ENCODE measurements at places on chromosomes 3 and 15. TPM values are rescaled to one million over a fixed set of nuclear protein-coding genes. Genes with fewer than 3 reads are reported as not detected.

GRCh38 chr15:51089699-51090453 is 4.8 kb downstream of the TNFAIP8L3 start:
- H3K27ac ChIP-seq: no peak overlapping the region
- H3K4me1 ChIP-seq: peaks cover 11% of the 10 kb centered on the region
- no peak overlapping the region for H3K4me3 ChIP-seq
- H3K27me3 ChIP-seq: peaks cover 25% of the 10 kb centered on the region

GRCh38 chr3:123406598-123406997 is 42.3 kb downstream of the ADCY5 start:
- no peak overlapping the region for H3K4me3 ChIP-seq
- H3K27ac ChIP-seq: no peak overlapping the region
- no peaks in the 10 kb centered on the region for H3K4me1 ChIP-seq
- no peaks in the 10 kb centered on the region for H3K36me3 ChIP-seq
- no peak for DNase-seq
- no peaks in the 10 kb centered on the region for H3K27me3 ChIP-seq

DNA sequence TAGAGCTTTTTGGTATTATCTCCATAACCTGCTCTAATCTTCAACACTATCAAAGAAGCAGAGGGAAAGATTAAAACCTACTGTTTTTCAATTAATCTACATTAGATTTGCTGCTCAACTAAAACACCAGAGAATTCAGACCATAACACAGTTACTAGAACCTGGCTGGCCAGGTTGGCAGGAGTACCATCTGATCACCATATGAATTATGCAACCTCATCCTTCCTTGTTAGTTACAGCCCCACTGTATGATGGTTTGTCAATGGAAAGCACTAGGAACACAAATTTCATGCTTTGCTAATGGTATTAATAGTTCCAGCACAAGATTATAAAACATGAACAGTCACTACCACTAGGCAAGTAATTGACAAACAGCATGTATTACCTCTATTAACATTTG is 5.8 kb downstream of the NPHP3 start:
- H3K4me1 ChIP-seq: peaks cover 15% of the 10 kb centered on the region
- H3K36me3 ChIP-seq: peaks cover 47% of the 10 kb centered on the region
- no peak overlapping the region for H3K27ac ChIP-seq
- no peak for DNase-seq

DNA sequence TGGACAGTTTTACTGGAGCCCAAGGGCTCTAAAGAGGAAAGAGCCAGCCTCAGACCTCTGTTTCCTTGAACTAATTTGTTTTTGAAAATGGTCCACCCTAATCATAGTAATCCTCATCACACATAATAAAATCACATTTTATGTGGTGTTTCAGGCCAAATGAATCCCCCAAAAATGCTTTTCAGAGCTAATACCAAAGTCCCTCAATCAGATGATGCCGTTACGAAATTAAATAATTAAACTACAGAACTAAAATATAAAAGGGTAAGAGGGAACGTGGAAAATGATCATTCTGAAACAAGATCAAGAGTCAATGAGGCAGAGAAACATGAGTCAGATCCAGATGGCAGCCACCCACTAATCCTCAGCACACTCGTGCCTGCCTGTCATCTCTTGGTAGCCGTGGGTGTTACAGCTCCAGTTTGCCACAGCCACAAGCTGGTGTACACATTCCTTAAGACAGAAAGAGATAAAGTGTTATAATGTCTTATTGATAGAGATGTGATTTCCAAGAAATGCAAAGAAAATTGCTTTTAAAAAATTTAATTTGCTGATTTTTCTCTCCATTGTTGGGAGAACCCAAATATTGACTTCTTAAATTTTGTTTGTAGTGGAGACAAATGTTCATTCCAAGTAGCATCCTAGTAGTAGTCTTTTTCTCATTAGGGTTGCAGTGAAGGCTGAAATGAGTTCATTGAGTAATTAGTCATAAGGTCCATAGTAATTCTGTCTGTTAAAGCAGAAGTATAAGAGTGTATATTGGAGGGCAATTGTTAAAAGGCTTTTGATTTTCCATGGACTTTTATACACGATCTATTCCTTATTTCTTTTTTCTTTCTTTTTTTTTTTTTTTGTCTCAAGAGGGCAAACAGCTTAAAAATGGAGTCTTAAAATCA is 104.2 kb downstream of the AGBL1 start:
- H3K36me3 ChIP-seq: no peaks in the 10 kb centered on the region
- no peak for DNase-seq
- H3K27me3 ChIP-seq: peaks cover 14% of the 10 kb centered on the region
- no peak overlapping the region for H3K27ac ChIP-seq

DNA sequence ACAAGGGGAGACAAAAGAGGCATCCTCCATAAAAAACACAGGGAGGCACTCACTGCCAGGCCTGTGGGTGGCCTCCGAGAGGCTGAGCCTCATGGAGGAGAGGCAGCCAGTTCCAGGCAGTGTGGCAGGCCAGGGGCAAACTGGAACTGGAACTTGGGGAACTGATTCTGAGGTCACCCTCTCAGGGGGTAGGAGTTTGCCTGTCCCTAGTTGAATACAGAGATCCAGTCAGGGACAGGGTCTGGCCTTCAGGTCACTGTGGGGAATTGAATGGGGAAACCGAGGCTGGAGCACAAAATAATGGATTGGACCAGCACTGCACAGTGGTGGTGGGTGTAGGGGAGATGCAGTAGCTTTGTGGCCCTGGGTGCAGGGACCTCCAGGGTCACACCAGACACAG is 58.7 kb downstream of the TPRA1 start:
- peaks cover 2% of the 10 kb centered on the region for H3K27me3 ChIP-seq
- H3K36me3 ChIP-seq: no peaks in the 10 kb centered on the region
- H3K4me1 ChIP-seq: no peaks in the 10 kb centered on the region
- H3K4me3 ChIP-seq: no peak overlapping the region

DNA sequence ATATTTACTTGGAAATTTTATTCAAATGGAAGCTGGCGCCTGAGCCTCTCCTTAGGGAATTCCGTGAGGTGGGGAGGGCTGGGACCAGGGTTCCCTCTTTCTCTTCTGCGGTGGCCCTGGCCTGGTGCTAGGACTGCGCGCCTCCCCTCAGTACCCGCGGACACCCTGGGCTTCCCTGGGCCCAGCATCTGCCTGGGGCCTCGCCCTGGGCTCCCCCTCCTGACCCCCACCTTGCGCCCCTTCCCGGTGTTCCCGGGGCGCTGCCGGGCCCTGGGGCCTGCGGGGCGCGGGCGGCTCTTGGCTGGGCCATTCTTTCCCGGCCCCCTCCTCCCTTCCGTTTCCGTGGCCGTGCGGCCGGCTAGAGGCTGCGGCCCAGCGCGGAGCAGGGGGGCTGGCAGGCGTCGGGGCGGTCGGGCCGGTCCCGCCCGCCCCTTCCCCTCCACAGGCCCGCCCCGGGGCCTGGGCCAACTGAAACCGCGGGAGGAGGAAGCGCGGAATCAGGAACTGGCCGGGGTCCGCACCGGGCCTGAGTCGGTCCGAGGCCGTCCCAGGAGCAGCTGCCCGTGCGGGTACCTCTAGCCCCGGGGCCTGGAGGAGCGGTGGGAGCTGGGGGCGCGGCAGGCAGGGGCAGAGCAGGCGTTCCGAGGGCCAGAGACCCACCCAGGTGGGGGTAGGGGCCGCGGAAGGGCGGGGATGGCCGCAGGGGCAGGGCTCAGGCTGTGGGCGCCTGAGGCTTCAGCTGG is at the start of gene FES:
Gene FES (plus strand): TSS at position 529 of the 743 bp plus-strand sequence. CDS start 542 bp downstream, outside the sequence.
- no peak within 1 kb of the TSS for H3K27ac ChIP-seq
- H3K4me3 ChIP-seq: peak within 1 kb of the TSS; percentile 42
- H3K27me3 ChIP-seq: peaks cover 5% of the 10 kb centered on the region
- H3K36me3 ChIP-seq: peaks cover 26% of the 10 kb centered on the region
- H3K4me1 ChIP-seq: peaks cover 26% of the 10 kb centered on the region

DNA sequence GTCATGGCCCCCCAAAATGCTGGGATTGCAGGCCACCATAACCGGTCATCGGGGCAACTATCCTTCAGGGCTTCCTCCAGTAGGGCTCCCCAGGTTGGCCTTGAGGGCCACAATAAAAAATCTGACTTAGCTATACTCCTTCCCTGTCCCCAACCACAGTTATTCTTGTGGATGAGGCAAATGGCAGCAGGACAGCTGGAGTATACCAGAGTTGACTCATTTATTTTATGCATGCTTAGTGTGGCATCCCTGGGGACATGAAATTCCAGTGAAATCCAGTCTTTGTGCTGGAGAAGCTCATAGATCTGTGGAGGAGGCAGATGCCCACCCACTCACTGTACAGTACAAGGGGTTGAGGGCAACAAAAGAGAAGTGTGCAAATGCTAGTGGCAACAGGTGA is 109.5 kb downstream of the RORA start:
- no peaks in the 10 kb centered on the region for H3K27me3 ChIP-seq
- no peak for DNase-seq
- no peak overlapping the region for H3K27ac ChIP-seq
- H3K36me3 ChIP-seq: no peaks in the 10 kb centered on the region
- no peaks in the 10 kb centered on the region for H3K4me1 ChIP-seq

DNA sequence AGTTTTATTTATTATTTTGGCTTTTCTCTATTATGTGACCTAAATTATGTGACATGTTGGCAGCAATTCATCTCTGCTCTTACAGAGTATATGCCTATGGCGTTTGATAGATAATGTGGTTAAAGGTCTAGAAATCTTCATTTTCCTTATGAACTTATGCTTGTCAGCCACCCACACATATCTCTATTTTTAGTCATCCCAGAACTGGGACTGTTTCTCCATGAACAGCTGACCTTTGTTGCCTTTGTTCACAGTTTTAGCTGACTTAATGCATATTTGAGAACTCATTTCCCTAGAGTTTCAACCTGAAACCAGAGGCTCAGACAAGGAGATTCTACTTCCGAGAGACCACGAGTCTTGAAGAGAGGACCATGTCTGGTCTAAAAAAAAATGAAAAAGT is 176.5 kb downstream of the RAP2B start:
- no peaks in the 10 kb centered on the region for H3K4me1 ChIP-seq
- DNase-seq: no peak
- no peak overlapping the region for H3K27ac ChIP-seq
- no peak overlapping the region for H3K4me3 ChIP-seq

DNA sequence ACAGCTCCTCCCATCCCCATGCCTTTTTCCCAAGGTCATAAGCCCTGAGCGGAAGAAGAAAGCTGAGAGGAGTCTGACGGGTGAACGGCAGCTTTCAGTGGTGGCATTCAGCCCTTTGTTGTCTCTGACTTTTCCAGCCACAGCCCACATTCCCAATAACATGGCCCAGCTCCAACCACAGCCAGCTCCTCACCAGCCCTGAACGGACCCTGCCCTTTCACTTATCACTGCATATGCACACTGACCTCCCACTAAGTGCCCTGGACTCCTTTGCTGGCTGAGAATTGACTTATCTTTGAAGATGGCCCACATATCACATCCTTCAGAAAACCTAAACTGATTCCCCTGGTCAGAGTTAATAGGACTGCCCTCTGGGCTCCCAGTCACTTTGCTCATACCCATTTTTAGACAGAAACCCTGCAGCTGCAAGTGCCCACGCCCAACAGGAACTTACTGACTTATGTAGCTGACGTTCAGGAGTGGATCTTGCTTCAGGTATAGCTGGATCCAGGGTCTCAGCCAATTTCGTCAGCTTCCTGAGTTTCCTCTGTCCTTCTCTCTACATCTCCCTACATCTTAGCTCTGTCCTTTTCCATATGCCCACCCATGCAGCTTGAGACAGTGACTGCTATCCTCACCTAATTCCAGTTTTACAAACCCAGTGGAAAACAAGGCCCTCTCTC is 348.5 kb upstream of the PROK2 start:
- H3K27ac ChIP-seq: no peak overlapping the region
- H3K4me1 ChIP-seq: peaks cover 4% of the 10 kb centered on the region
- no peaks in the 10 kb centered on the region for H3K36me3 ChIP-seq
- H3K27me3 ChIP-seq: no peaks in the 10 kb centered on the region
- DNase-seq: no peak
- no peak overlapping the region for H3K4me3 ChIP-seq

DNA sequence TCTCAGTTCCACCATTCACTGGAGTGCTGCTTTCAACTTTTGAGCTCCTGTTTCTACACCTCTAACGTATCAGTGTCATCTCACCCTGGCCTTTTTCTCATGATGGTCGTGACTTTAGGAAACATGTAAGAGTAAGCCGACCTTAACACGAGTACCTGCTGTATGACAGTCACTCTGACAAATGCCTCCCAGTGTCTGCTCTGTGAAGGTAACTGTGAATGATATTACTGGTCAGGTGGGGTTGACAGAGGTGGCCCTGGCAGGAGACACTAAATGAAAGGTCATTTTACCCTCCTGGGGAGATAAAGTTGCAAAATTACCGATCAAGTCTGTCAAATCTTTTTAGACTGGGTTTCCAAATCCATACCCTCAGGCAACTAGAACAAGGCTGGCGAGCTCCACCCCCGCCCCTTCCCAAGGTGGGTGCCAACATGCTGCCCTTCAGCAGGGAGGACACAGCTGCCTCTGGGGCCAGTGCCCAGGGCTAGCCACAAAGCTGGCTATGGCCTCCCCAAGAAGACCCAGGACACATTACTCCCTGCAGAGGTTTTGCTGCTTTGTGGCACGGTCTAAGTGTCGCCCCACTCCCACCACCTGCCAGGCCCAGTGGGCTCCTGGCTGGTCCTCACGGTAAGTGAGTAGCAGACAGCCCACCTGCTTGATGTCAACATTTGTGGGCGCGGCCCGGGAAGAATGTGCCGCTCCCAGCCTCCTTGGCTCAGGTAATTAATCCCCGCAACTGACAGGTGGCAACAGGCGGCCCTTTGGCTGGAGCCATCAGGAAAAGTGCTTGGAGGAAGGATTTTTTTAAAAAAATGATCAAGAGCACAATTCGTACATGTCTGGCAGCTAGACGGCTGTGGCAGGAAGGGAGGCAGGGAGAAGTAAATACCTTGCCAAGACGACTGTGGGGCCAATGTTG is 211.8 kb downstream of the TP63 start:
- H3K36me3 ChIP-seq: no peaks in the 10 kb centered on the region
- H3K27ac ChIP-seq: no peak overlapping the region
- H3K4me1 ChIP-seq: no peaks in the 10 kb centered on the region
- H3K27me3 ChIP-seq: no peaks in the 10 kb centered on the region

DNA sequence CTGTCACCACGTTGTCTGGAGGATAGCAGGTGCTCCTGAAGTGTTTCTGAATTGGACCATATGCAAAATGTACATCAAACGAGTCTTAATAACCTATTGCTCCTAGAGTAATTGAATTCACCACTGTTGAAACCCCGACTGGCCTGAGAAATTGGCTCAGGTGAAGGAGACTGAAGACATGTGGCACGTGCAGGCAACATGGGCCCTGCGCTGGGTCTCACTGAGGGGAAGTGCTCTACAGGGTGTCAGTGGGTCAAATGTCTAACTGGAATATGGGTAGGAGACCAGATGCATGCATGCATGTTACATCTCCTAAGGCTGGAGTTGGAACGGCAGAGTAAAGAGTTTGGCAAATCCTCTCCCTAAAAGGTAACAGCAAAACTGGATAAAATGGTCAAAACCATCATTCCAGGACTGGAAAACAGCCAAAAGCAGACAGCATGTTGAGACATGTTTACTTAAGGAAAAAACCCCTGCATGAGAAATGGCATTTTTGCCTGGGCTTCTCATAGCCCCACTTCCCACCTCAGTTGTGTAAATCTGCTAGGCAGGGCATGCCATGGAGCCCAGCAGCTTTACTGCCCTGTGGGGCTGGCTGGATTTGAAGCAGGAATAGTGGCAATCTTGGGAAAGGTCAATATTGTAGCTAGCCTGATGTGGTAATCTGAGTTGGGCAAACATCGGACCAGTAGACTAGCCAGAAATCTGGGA is 131.3 kb downstream of the TJP1 start:
- H3K4me3 ChIP-seq: no peak overlapping the region
- H3K4me1 ChIP-seq: no peaks in the 10 kb centered on the region
- H3K27me3 ChIP-seq: no peaks in the 10 kb centered on the region

SLC28A2 gene
- total RNA-seq: not detected

EHHADH gene
- total RNA-seq: 0.11 TPM

PTX3 gene
- total RNA-seq: 0.16 TPM

CSPG4 gene
- not detected for total RNA-seq
